T-helper 2 cell treated with Interferon-gamma antibody and Interleukin-4, amounts not matched to agents 5 μg/mL and 100 μg/mL, for 36 hours (primary cell): ENCODE measurements at places on chromosomes 12 and 14.

DNA sequence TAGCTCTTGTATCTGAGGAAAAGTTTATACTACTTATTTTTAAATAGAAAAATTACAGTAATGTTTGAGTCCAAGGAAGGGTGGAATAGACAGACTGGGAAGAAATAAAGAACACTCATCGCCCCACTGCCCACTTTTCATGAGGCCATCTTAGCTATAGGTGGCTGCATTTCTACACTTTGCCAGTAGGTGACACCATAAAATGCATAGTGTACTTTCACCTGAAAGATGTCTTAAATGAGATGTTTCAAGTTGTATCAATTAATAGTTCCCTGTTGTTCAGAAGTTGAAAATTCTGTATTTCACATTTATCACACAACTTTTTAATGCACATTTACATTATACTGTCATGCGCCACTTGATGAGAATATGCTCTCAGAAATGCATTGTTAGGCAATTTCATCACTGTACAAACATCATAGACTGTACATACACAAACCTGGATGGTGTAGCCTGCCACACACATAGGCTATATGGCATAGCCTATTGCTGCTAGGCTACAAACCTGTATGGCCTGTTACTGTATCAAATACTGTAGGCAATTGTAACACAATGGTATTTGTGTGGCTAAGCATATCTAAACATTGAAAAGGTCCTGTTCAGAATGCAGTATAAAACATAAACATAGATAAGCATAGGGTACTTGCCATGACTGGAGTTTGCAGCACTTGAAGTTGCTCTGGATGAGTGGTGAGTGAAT is 27.6 kb downstream of the PMCH start:
- no peak for DNase-seq

- DNase-seq: no peak
Measured at GRCh38 chr12:112184056-112184887, 58.9 kb downstream of the TRAFD1 start.

- no peak for DNase-seq
Measured at GRCh38 chr12:129675947-129676346, 227.9 kb downstream of the TMEM132D start.

GRCh38 chr12:117441751-117442150 is 80.3 kb upstream of the NOS1 start:
- no peak for DNase-seq

GRCh38 chr14:35959835-35960234 is 133.7 kb downstream of the BRMS1L start:
- DNase-seq: no peak

GRCh38 chr14:68521557-68521901 is 271.3 kb downstream of the ZFP36L1 start:
- no peak for DNase-seq

DNA sequence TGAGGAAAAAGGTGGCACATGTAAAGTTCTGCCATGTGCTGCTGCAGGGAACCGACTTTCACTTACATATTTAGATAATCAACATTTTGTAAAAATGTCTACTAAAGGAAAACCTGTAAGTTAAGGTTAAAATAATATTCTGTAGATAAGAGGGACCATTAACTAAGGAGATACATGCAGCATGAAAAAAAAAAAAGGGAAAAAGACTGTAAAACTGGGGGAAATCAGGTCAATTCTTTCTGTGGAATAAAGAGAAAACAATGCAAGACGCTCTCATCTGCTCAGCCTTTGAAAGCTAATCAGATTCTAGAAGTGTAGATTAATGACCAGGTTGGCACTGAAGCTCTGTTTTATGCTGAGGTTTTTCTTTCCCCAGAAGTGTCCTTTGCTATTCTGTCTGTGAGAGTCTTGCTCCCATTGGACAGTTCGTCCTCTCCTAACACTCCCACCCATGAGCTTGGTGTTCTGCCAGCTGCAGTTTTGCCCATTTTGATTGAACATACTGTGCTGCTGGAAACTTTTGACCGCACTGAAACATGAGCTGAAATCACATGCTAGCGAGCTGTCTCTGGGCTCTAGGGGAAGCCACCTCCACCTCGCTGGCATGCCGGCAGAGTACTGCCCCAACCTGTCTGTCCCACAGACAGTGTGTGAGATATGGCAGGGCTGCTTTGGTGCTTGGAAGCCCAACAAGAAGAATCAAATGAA is 39.7 kb downstream of the PPTC7 start:
- no peak for DNase-seq

DNA sequence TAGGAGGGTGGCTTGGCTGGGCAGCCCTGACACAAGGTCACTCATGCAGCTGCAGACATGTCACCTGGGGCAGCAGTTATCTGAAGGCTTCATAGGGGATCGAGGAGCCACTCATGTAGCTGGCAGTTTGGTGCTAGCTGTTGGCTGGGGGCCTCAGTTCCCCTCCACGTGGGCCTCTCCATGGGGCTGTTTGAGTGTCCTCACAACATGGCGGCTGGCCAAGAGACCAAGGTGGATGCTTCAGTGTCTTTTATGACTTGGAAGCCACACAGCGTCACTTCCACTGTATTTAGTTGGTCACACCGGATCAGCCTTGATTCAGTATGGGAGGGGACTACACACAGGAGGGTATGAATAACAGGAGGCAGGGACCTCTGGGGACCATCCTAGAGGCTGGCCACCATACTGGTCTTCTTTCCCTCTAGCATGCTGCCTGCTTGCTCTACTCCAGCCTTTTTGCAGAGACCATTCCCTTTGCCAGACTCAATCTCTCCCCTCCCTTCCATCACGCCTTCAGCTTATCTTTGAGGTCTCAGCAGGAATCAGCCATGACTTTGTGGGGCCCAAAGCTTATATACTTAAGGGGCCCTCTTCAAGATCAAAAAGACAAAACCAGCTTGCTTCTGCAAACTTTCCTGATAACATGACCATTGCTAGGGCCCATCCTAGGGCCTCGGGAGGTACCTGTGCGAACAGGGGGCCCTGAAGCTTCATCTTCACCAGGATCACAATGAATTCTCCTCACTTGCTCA is 53.4 kb downstream of the RPH3A start:
- no peak for DNase-seq

- no peak for DNase-seq
Measured at GRCh38 chr14:104315169-104315568, 176.8 kb downstream of the KIF26A start.

DNA sequence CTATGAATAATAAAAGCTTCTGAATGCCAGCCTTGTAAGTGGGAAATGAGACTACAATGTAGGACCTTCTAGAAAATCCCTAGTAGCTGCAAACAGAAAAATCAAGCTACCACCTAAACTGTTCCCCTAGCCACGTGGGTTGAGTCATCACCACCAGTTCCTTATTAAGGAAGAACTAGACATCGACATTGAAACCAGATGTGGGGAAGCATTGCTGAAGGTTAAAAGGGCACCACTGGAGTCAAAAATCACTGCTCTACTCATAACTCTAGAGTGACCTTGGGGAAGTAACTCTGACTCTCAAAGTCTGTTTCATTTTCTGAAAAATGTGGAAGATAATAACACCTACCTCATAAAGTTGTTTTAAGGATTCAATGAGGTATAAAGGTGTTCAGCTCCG is 9.4 kb upstream of the CNIH1 start:
- no peak for DNase-seq

DNA sequence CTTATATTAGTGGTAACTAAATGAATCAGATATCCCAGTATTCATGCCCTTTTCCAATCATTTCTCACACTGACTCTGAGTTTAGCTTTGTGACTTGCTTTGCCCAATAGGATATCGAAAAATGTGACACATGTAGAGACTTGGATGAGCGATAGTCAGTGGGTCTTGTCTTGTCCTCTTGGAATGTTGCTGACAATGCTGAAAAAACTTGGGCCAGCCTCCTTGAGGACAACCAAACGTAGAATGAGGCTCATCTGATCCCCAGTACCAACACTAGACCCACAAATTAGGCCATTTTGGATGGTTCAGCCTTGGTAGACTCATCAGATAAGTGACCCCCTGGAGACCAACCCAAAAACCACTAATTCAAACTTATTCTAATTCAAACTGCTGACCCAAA is 351.0 kb downstream of the GRIN2B start:
- DNase-seq: no peak

DNA sequence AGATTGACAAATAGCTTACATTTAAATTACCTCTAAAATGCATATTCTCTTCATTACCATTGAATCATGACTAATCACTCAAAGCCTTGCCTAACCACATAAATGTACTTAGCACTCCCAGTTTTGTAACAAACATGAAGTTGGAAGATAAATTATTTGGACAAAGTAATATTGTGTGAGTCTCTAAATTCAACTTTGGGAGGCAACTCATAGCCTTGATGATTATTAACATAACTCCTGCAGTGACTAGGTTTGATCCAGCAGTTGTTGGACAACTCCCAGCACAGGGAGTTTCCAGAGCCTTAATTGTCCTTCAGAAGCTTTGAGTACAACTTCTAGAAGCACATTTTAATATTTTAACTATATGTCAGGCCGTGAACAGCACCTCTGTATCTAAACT is 153.4 kb upstream of the PDZRN4 start:
- no peak for DNase-seq

DNA sequence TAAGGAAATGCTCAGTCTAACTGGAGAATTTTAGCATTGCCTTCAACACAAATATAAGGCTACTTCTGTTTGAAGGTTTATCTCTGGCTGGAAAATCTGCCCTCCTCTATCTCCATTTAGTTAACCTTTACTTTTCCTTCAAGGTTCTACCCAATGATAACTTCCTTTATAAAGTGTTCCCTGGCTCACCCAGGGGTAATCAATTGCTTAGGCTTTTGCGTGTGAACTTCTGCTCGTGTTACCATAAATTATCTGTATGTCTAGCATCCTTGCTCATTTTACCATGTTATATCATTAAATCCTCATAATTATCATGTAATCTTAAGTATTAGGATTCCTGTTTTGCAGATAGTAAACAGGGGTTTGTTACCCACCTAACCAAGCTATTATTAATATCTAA is 114.3 kb upstream of the FGD4 start:
- DNase-seq: no peak

GRCh38 chr14:28671425-28671824 is 95.2 kb upstream of the FOXG1 start:
- no peak for DNase-seq

- DNase-seq: no peak
Measured at GRCh38 chr14:91012045-91012444, 48.4 kb downstream of the RPS6KA5 start.

DNA sequence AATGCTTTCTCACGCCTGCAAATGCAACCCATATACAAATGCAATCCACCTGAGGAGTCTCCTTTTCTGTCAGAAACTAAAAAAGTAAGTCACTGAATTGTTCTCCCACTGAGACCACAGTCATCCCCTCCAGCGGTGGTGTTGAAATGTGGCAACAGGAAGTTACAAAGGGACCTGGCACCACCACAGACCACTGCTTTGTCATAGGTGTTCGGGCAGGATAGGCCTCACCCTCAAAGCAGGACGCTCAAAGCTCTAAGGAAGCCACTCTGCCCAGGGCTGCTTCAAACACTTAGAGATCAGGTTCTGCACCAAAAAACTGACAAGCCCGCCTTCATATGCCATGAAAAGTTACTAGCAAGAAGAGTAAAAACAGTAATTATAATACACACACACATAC is 11.3 kb downstream of the PHLDA1 start:
- peak; percentile 87 for DNase-seq

GRCh38 chr12:78028426-78028825 is 197.7 kb downstream of the NAV3 start:
- DNase-seq: no peak

- DNase-seq: no peak
Measured at GRCh38 chr14:103434868-103435442, 49.7 kb downstream of the MARK3 start.

DNA sequence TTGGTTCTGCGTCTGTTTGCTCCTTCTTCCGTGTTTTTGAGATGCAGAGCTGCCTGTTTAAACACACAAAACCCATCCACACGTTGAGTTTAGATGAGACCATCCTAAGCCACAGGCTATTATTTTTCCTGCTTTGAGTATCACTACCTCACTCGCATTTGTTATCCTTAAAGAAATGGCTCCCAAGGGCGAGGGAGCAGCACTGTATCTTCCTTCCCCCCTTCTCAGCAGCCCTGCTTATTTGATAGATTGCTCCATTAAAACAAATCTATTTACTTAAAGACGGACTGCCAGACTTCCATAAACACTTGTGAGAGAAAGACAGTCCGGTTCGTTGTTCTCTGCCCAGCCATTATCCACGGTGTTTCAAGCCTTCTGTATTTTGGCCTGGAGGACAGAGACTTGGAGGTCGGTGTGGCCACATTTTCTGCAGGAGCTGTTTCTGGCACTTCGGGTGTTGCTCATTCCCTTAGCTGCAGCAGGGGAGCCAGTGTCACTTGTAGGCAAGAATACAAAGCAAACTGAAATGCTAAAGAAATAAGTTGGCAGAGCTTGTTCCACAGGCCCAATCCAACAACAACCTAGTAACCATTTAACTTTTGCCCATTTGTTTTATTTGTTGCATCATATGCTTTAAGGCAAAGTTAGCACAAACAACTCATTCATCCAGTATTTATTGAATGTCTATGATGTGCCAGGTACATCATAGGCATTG is 275.4 kb downstream of the TTC6 start:
- no peak for DNase-seq

GRCh38 chr12:24012528-24012927 is 63.1 kb upstream of the SOX5 start:
- no peak for DNase-seq

GRCh38 chr12:122869207-122869973 is 26.5 kb downstream of the VPS37B start:
- no peak for DNase-seq

DNA sequence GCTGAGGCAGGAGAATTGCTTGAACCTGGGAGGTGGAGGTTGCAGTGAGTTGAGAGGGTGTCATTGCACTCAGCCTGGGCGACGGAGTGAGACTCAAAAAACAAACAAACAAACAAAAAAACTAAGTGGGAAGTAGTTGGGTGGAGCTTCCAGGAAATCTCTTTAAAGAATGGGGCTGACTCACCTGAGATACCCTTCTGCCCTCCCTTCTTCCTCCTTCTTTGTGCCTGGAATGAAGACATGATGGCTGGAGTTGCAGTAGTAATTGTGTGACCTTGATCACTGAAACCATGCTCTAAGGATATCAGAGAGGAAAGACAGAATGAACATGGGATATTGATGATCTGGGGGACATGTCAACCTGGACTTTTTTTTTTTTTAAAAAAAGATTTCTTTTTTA is 87.6 kb upstream of the MED13L start:
- DNase-seq: no peak
